Stimulated activated CD4-positive, alpha-beta T cell treated with anti-CD3 and anti-CD28 coated beads, Interleukin-2, amount 100 ng/mL, for 24 hours (primary cell): ENCODE measurements at places on chromosomes 1 and 21.

GRCh38 chr1:116127123-116127847 lies 16.1 kb downstream of the MAB21L3 start:
- DNase-seq: no peak

- DNase-seq: no peak
Observed at GRCh38 chr1:111887875-111888274, 101.6 kb downstream of the KCND3 start.

DNA sequence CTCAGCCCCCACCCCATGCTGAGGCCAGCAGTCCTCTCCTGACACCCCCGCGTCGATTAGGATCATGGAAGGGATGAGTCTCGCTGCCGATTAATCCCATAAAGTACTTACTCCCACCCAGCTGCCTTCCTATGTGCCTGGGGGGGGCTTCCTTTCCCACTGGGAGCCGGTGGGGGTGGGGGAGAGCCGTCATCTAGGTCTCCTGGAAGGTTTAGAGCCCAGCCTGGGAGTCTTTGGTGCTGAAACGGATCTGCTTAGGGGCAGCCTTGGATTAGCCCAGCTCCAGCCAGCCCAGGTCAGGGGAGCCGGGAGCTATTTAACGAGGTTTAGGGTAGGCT lies 9.8 kb downstream of the SAMD11 start:
- DNase-seq: no peak

DNA sequence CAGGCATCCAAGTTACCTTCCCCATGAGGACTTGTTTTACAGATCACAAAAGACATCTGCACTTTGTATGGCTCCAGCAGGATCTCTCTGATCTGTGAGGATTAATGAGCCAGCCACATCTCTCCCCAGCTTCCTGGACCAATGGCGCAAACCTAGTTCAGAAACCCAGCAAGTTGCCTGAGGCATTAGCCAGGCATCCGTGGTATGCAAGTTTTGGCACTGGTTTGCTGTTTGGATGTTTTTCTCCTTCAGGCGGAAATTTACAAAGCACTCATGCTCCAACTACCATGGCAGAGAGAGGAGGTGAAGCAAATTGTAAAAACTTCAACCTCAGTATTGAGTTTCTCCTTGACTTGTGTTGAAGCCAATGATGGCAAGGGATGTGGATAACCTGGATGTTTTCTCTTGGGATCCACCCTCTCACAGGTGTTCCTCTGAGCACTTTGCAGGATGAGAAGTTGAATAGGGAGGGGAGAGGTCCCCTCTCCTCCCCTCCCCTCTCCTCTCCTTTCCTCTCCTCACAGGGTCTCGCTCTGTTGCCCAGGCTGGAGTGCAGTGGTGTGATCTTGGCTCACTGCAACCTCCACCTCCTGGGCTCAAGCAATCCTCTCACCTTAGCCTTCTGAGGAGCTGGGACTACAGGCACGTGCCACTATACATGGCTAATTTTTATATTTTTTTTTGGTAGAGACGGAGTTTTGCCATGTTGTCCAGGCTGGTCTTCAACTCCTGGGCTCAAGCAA lies 25.6 kb upstream of the ENO1 start:
- DNase-seq: no peak

DNA sequence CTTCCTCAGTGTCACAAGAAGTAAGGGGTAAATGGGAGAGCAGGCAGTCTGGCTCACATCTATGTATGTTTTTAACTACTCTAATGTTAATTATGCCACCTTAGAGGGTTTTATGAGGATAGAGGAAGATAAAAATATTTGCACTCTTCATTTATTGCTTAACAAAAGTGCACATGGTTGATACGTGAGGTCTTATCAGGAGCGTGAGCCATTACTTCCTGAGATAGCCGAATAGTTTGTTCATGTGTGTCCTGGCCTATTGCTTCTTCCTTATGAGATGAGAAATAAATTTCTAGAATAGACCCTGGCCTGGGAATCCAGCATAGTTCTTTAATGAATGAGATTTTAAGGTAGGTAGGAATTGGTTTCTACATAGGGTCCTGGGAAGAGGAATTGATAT lies 471.1 kb upstream of the B3GALT2 start:
- DNase-seq: no peak

DNA sequence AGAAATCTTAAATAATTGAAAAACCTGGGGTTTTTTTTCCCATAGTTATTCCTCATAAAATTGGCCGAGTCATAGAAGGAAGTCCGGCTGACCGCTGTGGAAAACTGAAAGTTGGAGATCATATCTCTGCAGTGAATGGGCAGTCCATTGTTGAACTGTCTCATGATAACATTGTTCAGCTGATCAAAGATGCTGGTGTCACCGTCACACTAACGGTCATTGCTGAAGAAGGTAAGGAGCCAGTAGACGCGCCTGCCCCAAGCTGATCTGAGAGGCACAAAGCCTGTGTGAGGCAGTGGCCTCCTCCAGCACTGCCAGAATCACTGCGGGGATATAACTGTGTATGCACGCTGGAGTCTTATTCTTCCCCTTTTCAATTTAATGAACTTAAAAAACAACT lies 100.3 kb downstream of the PHTF1 start:
- DNase-seq: no peak

- no peak for DNase-seq
Observed at GRCh38 chr1:170085091-170085490, 10.6 kb upstream of the KIFAP3 start.

DNA sequence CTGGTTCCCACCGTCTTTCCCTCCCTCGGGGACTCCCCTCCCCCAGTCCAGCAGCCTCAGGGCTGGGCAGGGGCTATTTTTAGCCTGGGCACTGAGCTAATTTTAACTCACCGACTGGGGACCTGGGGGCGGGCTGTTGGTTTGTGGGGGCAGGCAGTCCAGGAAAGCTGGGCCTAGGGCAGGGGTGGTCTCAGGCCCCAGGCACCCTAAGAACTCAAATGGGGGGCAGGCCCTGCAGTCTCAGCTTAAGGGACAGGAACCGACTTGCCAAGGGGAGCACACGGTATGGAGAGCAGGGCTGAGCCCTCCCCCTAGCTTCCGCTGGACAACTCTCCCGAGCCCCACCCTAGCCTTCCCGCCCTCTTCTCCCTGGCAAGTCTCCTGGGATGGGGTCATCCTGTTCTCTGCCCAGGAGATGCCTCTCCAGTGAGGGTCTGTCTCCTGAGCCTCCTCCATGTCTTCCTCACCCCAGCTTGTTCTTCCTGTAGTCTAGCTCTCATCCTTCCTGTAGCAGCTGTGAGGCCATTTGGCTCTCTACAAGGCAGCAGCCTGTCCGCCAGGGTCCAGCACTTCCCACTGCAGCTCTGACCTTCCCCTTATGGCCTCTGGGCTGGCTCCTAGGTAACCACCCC lies 10.1 kb downstream of the MEF2D start:
- no peak for DNase-seq

GRCh38 chr1:25917996-25918395 lies 11.8 kb upstream of the STMN1 start:
- no peak for DNase-seq

GRCh38 chr1:103267893-103268292 lies 159.6 kb upstream of the COL11A1 start:
- no peak for DNase-seq

GRCh38 chr21:17854745-17855144 lies 35.6 kb upstream of the C21orf91 start:
- no peak for DNase-seq

DNA sequence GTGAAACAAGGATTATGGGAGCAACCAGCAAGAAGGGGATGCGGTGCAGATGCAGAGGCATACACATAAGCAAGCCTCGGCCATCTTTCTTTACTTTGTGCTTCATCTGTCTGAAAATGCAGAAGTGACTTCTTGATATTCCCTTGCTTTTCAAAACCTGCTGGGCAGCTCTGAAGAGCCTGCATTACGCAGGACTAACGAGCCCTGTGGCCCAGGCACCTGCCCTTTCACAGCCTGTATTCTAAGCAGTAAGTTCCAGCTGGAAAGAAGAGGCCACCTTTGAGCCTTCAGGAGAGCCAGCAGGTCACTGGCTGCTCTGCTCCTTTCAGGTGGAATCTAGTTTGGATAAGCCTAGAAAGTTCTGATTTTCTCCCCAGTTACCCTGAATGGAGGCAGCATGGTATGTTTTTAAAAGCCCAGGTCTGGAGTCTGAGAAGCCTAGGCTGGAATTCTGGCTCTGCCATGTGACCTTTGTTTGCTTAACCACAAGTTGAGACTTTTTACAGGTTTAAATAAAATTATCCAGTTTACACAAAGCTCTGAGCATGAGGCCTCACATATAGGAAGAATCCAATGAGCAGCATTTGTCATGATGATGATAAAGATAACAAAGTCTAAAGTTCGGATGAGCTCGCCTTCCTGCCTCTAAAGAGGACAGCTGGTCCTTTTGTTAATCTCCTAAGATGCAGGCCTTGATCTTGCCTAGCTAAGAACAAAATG lies 122.9 kb downstream of the UBR4 start:
- DNase-seq: no peak

DNA sequence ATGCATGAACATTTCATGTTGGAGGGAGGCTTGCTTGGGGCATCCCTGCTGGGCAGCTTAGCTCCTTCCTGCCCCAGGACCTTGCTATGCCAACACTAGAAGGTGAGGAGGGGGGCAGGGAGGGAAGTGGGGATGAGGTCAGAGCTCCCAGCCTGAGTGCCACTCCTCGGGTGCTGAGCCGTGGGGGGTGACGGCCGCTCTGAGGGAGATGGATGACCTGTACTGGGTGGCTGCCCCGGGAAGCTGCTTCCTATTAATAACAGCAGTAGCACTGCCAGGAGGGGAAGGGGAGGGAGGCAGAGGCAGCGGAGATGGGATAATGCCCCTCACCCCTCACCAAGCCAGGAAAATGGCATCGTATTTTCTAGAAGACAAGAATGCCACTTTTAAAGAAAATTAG lies 60.6 kb downstream of the UBIAD1 start:
- no peak for DNase-seq

- peak; percentile 59 for DNase-seq
Observed at GRCh38 chr21:44911384-44912157, 9.1 kb downstream of the ITGB2 start.

DNA sequence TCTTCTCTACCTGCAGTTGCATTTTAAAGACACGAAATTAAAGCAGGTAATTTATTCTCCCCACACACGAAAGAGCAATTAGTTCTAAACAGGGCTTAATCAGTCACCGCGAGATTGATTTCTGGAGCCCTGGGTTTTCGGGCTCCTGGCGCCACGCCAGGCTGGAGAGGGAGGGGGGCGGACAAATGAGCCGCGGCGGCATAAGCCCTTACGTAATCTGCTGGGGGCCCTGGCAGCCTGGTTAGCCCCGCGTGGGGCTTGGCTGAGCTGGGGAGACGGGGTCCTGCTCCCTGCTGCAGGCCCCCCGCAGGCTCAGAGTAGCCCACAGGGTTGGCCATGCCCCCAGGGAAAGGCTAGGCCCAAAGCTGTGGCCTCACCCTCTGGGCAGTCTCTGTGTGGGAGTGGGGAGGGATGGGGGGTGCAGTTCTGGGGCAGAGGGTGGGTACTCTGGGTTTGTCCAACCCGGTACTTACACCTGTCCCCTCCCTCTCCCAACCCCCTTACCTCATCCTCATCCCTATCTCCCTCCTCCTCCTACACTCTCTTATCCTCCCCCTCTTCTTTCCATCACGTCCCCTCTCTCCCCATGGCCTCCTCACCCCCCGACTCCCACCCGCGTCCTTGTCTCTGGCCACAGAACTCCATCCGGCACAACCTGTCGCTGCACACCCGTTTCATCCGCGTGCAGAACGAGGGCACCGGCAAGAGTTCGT lies 19.9 kb downstream of the FOXO6 start:
- DNase-seq: no peak

GRCh38 chr1:33599516-33600115 lies 127.2 kb downstream of the ZSCAN20 start:
- DNase-seq: no peak

GRCh38 chr1:93738926-93739325 lies 57.3 kb upstream of the BCAR3 start:
- no peak for DNase-seq

DNA sequence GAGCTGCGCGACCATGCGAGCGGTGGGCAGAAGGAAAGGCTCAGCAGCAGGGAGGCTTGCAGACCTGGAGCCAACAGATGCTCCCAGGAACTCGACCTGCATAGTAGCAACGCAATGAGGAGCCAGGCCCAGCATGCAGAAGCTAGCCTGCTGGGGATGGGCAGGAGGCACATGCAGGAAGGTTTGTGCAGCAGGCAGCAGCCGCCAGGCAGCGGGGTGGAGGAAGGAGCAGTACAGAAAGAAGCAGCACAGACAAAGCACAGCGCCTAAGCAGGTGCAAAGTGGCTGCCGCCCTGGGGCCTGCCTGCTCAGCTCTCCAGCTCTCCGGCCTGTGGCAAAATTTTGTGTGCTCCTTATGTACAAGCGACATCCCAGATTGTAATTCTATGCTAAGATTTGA lies 213.5 kb upstream of the MAP1LC3C start:
- DNase-seq: no peak

GRCh38 chr1:230807561-230808280 lies 60.5 kb downstream of the CAPN9 start:
- DNase-seq: no peak

GRCh38 chr1:247445526-247446356 lies 12.2 kb downstream of the OR2B11 start:
- DNase-seq: no peak

GRCh38 chr21:31222142-31222541 lies 121.9 kb downstream of the TIAM1 start:
- DNase-seq: no peak

- no peak for DNase-seq
Observed at GRCh38 chr1:209647156-209647555, 5.1 kb downstream of the LAMB3 start.

DNA sequence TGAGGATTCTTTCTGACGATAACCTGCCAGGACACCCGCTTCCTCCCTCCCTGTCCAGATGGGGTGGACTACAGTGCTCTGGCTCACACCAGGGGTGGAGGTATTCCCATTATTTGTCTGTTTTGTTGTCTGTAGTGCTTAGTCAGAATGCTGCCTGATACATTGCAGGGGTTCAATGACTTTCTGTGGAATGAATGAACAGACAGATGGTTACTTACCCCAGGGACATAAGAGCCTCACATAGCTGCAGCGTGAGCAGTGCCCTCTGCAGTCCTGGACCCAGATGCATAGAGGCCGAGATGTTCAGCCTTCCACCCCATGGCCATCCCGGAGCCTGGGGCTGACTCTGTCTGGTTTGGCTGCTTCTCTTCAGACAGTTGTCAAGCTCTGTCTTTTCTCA lies 13.0 kb upstream of the F3 start:
- no peak for DNase-seq

DNA sequence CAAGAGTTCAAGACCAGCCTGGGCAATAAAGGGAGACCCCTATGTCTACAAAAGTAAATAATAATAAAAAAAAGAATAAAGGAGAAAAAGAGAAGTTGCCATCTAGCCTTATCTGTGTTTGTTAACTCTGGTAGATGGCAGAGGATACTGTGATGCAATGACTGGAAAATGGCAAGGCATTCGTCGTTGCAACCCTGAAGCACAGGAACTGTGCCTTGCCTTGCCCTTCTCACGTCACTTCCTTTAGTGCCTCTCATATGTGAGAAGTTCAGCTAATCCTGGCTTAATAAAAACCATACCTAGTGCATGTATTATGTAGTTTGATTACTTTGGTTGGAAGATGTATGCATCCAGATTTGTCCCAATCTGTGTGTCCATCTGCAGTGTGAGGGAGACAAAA lies 25.8 kb upstream of the PIGC start:
- no peak for DNase-seq
